ENCODE measurements at places on chromosomes 11 and 22.

GRCh38 chr22:48585916-48586798, 1241.5 kb downstream of the BRD1 start:
- no peak for DNase-seq

GRCh38 chr11:26573896-26574295, 1.8 kb upstream of the MUC15 start:
- DNase-seq: peak; percentile 26

GRCh38 chr22:39431216-39431801, 25.5 kb upstream of the MGAT3 start:
- DNase-seq: no peak

DNA sequence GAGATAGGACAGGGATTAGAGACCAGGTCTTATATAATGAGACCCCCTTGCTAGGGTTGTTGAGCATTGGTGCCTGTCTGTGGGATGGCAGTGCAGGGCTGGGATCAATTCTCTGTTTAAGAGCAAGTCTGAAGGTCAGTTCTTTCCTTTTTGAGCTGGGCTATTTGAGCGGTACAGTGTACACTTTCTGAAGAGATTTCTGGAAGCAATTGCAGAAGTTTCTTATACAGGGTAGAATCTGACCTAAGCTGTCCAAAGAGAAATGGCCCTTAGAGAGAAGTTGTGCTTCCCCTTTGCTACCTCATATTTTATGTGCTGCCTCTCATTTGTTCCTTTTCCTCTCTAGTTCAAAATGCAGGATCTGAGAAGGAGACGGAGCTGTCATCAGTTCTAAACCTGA, 35.8 kb downstream of the CSTPP1 start:
- no peak for DNase-seq

DNA sequence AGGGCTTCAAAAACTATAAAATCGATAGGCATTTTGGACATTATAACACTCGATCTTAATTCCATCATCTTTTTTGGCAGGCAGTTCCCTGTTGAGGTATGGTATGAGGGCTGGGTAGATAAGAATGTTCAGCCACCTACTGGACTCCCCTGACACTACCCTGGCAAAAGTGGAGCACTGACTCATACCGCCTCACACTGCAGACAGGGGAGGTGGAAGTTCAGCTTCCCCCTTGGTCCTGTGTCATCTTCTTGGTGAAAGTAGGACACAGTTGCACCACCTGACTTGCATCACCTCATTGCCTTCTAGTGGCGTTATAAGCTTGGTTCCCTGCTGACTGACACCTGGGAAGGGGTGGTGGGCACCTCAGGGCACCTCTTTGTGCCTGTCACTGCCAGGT, 30.4 kb downstream of the PAAF1 start:
- no peak for DNase-seq

GRCh38 chr11:126468102-126468521, 112.6 kb downstream of the ST3GAL4 start:
- DNase-seq: no peak

DNA sequence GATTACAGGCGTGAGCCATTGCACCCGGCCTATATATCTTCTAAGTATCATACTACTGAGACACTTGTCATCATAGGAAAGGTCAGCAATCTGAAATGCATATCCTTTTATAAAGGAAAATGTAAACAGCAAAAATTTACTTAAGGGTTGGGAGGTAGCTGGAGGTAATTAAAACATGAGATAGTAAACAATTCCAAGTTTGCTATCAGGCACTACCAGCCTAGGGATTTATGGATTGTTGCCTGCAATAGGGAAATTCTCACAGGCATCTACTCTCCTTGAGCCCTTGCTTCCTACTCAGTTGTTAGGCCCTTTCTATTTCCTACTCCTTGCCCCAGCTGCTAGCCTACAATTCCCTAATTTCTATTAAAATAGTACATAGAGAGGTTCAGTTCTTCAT, 16.1 kb downstream of the PGR start:
- DNase-seq: no peak

DNA sequence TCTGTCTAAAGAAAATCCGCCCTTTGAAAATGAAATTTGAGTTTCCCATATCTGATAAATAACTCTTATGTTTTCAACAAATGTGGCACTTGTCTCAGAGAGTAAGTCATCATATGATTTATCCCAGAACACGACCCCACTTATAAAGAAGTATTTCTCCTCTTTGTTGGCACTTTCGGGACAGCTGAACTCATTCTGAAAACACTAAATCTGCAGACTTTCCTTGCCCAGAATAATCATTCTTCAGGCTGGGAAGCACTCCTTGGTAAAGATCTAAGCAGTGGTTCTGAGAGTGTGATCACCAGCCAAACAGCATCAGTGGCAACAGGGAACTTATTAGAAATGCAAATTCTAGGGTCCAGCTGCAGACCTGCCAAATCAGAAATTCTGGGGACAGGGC, 532.2 kb upstream of the API5 start:
- no peak for DNase-seq

GRCh38 chr11:8719211-8719649, 36.6 kb downstream of the RPL27A start:
- no peak for DNase-seq

DNA sequence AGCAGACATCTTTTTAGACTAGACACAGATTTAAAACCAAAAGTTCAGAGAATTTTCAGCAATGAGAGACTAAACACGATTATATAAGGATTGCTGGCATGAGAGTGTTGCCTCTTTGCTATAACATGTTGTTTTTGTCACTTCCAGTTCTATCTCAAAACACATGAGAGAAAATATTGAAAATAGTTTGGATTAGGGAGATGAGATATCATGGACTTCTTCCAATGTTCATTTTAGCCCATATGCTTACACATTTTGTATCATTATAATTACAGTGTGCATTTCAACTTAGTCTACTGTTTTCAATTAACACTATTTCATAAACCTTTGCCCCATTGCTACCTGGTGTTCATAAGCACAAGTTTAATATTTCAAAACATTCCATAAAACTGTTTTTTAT, 175.9 kb upstream of the PGR start:
- no peak for DNase-seq

GRCh38 chr22:19951346-19951745, 9.7 kb upstream of the TXNRD2 start:
- no peak for DNase-seq

- no peak for DNase-seq
These were observed 9.6 kb upstream of the TPST2 start for GRCh38 chr22:26599505-26599904.

DNA sequence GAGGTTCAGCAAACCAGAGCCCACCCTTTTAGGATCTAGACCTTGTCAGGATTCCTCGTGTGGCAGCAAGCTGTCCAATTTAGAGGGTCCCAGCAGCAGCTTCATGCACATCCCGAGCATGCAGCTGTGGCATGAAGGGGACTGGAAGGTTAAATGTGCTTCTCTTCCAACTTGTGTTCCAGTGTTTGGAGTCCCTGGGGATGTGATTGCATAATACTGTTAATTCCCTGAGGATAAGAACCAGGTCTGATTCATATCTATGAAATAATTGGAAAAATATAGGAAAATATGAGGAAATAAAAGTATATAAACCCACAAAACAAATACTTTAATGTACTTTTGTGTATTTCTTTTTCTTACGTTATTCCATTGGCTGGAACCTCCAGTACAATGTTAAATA, 130.5 kb downstream of the MORC2 start:
- DNase-seq: no peak

GRCh38 chr11:69123593-69124545, 31.9 kb upstream of the SMIM38 start:
- no peak for DNase-seq
